ENCODE measurements at places on chromosomes 2 and 18. TPM values are rescaled to one million over a fixed set of nuclear protein-coding genes. Genes with fewer than 3 reads are reported as not detected.

- DNase-seq: no peak
Measured at GRCh38 chr2:219783359-219783975, 156.0 kb downstream of the SLC4A3 start.

GRCh38 chr18:34787931-34788532, 77.9 kb downstream of the DTNA start:
- peak; percentile 64 for DNase-seq

DNA sequence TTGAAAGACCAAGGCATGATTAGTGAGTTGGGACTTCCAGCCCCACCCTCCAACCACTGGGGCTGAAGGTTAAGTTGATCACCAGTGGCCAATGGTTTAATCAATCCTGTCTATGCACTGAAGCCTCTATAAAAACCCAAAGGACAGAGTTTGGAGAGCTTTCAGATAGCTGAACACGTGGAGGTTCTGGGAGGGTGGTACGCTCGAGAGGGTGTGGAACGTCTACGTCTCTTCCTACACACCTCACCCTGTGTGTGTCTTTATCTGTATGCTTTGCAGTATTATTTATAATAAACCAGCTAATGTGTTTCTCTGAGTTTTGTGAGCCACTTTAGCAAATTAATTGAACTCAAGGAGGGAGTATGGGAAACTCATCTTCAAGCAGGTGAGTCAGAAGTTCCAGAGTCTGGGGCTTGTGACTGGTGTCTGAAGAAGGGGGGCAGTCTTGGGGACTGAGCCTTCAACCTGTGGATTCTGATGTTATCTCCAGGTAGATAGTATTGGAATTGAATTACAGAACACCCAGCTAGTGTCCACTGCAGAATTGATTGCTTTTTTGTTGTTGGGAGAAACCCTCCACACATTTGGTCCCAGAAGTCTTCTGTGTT, 20.3 kb downstream of the ACTR3 start:
- DNase-seq: no peak

GRCh38 chr2:140876015-140876414, 1254.8 kb downstream of the LRP1B start:
- DNase-seq: no peak

DNA sequence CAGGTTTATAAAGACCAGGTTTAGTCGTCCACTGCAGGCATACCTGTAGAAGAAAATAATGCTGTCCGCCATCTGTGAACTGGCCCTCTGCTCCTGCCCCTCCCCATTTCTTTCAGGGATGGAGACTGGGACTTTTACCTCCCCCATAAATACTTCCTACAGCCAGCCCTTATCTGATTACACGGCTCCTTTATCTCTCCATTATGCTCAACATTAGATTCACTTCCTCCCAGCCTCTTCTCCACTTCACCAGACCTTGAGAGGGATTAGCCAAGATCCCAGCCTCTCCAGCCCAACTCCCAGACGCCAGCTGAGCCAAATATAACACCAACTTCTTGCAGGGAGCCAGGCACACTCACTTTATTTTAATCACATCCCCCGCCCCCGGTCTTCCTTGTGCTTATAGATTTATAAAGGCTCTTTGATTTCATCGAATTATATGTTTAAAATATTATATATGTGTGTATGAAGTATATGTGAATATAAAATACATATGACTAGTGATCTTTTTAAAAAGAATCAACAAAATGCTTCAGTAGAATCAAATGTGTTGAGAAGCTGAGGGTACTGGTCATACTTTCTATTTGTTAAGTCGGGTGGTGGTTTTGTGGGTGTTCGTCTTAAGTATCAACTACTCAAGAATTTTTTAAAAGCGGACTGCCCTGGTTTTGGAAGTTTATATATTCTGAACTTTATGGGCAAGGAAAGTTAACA, 81.0 kb downstream of the SPRED2 start:
- DNase-seq: no peak

GRCh38 chr18:12278741-12279682, 24.9 kb downstream of the CIDEA start:
- peak; percentile 75 for DNase-seq

DNA sequence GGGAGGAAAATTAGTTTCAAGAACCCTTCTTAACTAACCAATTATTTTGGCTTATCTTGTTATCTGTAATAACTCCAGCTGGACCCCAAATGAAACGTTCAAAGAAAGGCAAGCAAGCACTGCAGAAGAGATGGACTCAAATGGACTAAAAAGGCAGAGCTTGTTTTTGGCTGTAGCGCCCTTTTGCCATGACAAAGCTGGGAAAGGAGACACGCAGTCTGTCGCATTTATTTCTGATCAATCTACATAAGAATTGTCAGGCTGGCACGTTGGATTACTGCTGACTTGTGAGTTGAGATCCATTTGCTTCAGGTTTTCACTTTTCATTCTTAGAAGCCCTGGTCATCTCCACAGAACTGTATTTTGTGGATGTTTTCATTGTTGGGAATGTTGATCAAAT, 402.9 kb downstream of the TMEM182 start:
- DNase-seq: no peak

GRCh38 chr2:9552219-9553178, 3.1 kb downstream of the ADAM17 start:
- DNase-seq: peak; percentile 81

DNA sequence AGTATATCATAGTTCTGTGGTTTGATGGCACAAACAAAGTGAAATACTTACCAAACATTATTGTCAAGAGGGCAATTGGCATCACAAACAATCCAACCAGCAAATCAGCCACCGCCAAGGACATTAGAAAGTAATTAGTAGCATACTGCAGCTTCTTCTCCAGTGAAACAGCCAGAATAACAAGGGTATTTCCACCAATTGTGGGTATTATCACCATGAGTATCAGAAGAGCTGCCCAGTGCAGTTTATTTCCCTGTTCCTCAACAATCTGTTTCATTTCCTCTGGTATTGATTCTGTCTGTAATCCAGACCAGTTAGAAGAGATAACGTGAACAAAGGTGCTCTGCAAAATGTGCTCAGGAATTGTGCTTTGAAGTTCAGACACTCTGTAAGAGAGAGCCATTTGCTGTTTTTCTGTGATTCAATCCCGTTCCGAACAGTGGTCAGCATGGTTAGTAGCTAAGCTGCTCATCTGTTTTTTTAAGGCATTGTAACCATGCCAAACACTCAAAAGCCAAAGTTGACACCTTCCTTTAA, 1.4 kb downstream of the HTR2B start:
- peak; percentile 22 for DNase-seq

DNA sequence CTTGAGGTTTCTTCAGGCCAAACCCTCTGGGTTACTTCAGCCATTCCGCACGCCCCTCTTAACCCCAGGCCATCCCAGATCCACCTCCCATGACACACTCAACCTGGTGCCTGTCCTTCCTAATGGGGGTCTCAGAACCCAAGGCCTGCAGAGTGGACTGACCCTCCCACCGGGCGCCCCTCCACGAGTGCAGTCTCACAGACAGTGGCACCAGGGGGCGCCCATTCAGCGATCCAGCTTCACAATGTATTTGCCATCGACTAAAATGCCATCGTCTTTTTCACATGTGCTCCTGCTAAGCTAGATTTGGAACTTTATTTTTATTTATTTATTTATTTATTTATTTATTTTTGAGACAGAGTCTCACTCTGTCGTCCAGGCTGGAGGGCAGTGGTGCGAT, 38.5 kb downstream of the INPP5D start:
- DNase-seq: no peak

DNA sequence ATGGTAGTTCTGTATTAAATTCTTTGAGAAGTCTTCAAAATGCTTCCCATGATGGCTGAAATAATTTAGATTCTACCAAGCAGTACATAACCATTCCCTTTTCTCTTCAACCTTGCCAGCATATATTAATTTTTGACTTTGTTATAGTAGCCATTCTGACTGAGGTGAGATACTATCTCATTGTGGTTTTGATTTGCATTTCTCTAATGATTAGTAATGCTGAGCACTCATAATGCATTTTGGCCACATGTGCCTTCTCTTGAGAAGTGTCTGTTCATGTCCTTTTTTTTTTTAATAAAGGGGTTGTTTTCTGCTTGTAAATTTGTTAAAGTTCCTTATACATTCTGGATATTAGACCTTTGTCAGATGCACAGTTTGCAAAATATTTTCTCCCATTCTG, 173.9 kb downstream of the CALCRL start:
- DNase-seq: no peak

- DNase-seq: no peak
Measured at GRCh38 chr2:212484563-212485080, 54.0 kb downstream of the ERBB4 start.

DNA sequence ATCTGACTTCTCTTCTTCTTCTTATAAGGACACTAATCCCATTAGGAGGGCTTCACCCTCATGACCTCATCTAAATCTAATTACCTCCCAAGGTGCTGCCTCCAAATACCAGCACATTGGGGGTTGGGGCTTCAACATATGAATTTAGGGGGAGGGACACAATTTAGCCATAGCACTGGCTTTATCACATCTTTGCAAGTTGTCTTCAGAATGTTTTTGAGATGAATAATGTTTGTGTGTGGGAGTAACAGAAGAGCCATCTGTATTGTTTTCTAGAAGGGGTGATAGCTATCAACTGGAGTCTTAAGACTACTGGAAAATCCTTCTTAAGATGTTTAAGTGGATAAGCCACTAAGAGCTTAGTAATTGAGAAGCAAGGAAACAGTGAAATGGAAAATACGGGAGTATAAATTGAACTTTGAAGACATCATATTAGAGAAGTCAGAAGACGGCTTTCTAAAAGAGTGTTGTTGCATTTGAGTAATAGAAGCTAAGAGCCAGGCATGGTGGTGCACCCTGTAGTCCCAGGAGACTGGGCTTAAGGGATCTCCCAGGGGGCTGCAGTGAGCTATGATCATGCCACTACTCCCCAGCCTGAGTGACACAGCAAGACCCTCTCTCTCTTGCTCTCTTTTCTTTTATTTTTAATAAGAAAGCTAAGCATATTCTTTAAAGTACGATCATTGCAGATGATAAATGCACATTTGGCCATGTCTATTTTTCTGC, 32.6 kb upstream of the B3GNT2 start:
- no peak for DNase-seq

DNA sequence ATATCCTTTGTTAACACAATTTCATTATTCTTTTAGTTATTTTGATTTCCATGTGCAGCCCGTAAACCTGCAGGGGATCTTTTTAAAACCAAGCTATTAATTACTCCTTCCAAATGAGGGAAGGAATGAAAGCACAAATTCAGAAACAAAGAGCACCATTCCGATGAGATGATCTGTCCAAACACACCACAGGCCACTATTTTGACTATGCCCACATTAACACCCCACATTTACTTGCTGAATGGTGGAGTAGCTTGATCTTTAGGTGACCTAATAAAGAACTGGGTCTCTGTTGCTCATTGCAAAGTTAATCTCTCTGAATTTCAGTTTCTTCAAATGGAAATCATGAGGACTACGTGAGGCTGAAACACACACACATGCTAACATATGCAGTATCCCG, 218.0 kb downstream of the IRS1 start:
- no peak for DNase-seq

DNA sequence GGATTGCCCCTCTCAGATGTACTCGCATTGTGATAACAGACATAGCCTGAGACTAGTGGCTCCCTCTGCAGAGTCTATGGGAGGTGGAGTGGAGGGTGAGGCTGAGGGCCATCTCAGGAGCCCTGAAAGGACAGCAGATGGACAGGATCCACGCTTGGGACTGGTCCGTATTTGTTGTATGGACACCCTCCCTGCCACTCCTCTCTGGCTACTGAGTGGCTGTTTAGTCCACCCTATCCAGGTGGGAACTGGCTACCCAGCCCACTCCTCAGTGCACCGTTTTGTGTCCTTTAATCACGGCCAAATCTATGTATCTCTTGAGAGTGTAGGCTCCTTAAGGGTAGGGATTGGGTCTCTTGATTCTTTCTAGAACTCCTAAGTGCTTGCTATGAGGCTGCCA, 4.5 kb upstream of the GLI2 start:
- no peak for DNase-seq

- no peak for DNase-seq
Measured at GRCh38 chr2:46487667-46488335, 8.4 kb downstream of the TMEM247 start.

DNA sequence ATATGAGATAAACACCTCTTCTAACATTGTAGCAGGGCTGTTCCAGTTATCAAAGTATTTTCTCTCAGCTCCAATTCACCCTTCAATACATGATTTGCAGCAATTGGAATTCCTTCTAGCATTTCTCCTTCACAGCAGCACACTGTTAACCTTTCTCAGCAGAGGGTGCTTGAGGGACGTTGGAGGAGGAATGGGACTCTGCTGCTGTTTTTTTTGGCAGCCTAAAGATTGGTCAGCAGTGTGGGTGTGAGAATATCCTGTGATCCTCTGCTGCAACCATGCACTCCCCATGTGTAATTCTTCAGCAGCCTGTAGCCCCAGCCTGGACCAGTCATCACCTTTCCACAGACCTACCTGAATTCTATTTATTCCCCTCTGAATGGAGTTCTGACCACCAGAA, 1708.9 kb upstream of the CELF4 start:
- no peak for DNase-seq

DNA sequence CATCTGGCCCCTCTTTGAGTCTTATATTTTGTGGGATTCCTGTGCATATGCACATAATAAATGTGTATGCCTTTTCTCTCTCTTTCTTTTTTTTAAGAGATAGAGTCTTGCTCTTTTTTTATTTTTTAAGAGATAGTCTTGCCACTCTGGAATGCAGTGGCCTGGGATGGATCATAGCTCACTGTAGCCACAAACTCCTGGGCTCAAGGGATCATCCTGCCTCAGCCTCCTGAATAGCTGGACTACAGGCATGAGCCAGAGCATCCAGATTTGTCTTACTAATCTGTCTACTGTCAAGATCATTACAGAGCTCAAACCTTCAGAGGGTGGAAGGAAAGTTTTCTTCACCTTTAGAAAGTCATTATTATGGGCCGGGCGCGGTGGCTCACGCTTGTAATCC, 342.2 kb upstream of the LRRTM4 start:
- no peak for DNase-seq

DNA sequence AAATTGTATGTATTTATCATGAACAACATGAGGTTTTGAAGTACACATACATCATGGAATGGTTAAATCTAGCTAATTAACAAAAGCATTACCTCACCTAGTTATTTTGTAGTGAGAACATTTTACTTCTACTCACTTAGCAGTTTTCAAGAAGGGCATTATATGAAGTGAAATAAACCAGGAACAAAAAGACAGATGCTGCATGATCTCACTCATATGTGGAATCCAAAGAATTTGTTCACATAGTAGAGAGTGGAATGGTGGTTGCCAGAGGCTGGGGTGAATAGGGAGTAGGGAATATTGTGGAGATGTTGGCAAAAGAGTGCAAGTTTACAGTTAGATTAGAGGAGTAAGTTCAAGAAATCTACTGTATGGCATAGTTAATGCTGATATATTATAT, 292.0 kb downstream of the ASXL3 start:
- no peak for DNase-seq

The ZNF385B gene
- polyA plus RNA-seq: 6.1 TPM

The SF3B1 gene
- polyA plus RNA-seq: 680 TPM

The LRRFIP1 gene
- polyA plus RNA-seq: 129 TPM

The AFG3L2 gene
- 44.3 TPM for polyA plus RNA-seq

The AGXT gene
- 0.06 TPM for polyA plus RNA-seq

The LAMA3 gene
- 122 TPM for polyA plus RNA-seq

The CERKL gene
- polyA plus RNA-seq: 8.5 TPM

The KATNAL2 gene
- 7.3 TPM for polyA plus RNA-seq

The REG1B gene
- polyA plus RNA-seq: not detected
